Neural progenitor cell (in vitro differentiated cells): ENCODE measurements at places on chromosomes 4 and X.

- H3K4me3 ChIP-seq: no peak overlapping the region
- no peak for DNase-seq
- H3K36me3 ChIP-seq: no peaks in the 10 kb centered on the region
- H3K4me1 ChIP-seq: peaks cover 11% of the 10 kb centered on the region
Observed at GRCh38 chr4:26804925-26805324, 55.7 kb upstream of the STIM2 start.

- peaks cover 20% of the 10 kb centered on the region for H3K27me3 ChIP-seq
- DNase-seq: peak; percentile 67
- H3K27ac ChIP-seq: no peak overlapping the region
- no peaks in the 10 kb centered on the region for H3K36me3 ChIP-seq
- peak overlapping the region; percentile 62 for H3K4me3 ChIP-seq
Observed at GRCh38 chr4:163331629-163332376, 593 bp downstream of the NPY1R start.

GRCh38 chrX:19715711-19716638, 171.4 kb downstream of the SH3KBP1 start:
- H3K4me1 ChIP-seq: no peaks in the 10 kb centered on the region
- DNase-seq: no peak
- no peaks in the 10 kb centered on the region for H3K36me3 ChIP-seq

DNA sequence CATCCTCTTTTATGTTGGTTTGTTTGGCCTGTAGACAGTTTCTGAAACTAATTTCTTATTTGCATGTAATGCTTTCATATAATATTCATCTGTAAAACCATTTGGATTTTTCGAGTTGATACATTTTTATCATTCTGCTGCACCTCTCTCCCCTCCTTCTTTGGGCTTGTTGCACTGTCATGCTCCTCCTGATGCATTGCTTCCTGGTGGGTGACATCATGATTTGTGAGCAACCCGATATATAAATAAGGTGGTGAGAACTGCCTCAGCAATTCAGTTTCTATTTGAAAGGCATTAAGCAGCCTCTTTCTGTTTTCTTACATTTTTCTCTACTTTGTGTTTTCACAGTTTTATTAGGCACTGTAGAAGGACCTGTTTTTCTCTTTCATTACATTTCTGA, 515.7 kb downstream of the RPA4 start:
- H3K4me1 ChIP-seq: peaks cover 10% of the 10 kb centered on the region
- no peak for DNase-seq
- H3K4me3 ChIP-seq: no peak overlapping the region
- no peaks in the 10 kb centered on the region for H3K27me3 ChIP-seq

DNA sequence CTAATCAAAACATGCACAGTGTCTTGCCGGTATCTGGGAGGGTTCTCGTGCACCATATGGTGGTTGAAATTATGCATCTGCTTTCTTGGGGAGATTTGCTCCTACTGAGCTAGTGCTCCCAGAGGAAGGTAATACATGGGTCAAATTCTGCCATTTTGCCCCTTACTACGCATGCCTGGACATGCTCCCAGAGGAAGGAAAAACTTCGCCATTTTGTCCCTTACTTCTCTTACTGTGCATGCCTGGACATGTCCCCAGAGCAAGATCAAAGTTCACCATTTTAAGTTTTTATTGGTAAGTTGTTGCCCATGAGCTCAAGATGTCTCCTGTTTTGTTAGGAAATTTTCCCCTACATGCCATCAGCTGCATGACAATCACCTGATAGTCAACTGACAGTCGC, 252.1 kb upstream of the KLHL4 start:
- no peaks in the 10 kb centered on the region for H3K4me1 ChIP-seq
- no peak for DNase-seq
- no peaks in the 10 kb centered on the region for H3K27me3 ChIP-seq
- H3K36me3 ChIP-seq: no peaks in the 10 kb centered on the region
- no peak overlapping the region for H3K27ac ChIP-seq

DNA sequence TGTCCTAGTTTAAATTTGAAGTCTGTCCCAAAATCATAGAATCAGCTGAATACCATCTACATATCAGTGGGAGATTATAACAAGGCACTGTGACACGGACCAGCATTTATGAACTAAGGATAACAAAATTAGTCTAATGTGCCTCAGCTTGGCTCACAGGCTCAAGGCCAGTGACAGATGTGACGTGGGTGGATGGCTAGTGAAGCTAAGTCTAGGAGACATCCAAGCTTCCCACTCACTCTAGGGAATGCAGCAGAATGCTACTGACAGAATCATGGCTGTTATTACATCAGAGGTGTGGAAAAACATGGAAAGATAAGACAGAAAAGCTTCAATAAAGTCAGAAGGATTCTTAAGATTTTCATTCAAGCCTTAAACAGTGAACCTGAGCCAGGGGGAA, 329.9 kb downstream of the NAF1 start:
- no peaks in the 10 kb centered on the region for H3K4me1 ChIP-seq
- no peaks in the 10 kb centered on the region for H3K27me3 ChIP-seq
- H3K4me3 ChIP-seq: no peak overlapping the region
- DNase-seq: no peak
- H3K36me3 ChIP-seq: no peaks in the 10 kb centered on the region

DNA sequence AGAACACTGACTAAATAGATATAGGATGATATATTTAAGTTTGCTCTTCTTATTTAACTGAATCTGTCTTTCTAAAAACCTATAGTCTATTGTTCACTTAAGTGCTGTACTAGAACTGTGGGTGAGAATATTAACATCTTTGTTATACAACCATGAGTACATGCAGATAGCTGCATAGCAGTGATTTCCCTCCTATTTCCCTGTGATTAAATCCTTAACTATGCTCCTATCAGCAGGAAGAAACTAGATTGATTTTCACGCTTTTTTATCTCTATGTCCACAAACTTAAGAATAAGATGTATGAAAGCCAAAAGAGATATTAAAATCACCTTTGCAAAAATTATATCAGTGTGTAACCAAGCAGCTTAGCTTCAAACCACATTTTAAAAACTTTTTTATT, 11.3 kb upstream of the UGT2A3 start:
- no peaks in the 10 kb centered on the region for H3K27me3 ChIP-seq
- H3K36me3 ChIP-seq: no peaks in the 10 kb centered on the region
- no peak overlapping the region for H3K4me3 ChIP-seq
- no peaks in the 10 kb centered on the region for H3K4me1 ChIP-seq

- no peak for DNase-seq
- H3K36me3 ChIP-seq: no peaks in the 10 kb centered on the region
- no peak overlapping the region for H3K27ac ChIP-seq
- H3K4me1 ChIP-seq: no peaks in the 10 kb centered on the region
- no peaks in the 10 kb centered on the region for H3K27me3 ChIP-seq
Observed at GRCh38 chr4:174053895-174054294, 229.6 kb downstream of the FBXO8 start.

GRCh38 chr4:184825141-184825895, 450 bp downstream of the ACSL1 start:
- peaks cover 3% of the 10 kb centered on the region for H3K4me1 ChIP-seq
- H3K4me3 ChIP-seq: peak overlapping the region; percentile 49
- DNase-seq: no peak
- peaks cover 99% of the 10 kb centered on the region for H3K27me3 ChIP-seq

DNA sequence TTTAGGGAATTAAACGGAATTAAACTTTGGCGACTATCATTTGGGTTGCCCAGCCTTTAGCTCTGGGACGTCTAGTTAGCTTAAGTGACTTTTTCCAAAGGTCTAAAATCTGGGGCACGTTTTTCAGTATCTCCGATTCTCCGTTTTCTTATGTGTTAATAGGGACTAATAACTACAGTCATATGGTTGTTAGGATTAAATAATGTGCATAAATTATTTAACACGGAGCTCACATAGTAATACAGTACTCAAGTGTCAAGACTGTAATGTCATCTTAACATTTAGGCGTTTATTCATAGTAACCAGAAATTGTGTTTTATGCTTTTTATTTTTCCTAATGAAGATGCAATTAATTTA, 466 bp upstream of the CCNA2 start:
- no peak overlapping the region for H3K27ac ChIP-seq
- H3K27me3 ChIP-seq: no peaks in the 10 kb centered on the region
- peak overlapping the region; percentile 92 for H3K4me3 ChIP-seq
- H3K36me3 ChIP-seq: peaks cover 17% of the 10 kb centered on the region
- peaks cover 26% of the 10 kb centered on the region for H3K4me1 ChIP-seq

DNA sequence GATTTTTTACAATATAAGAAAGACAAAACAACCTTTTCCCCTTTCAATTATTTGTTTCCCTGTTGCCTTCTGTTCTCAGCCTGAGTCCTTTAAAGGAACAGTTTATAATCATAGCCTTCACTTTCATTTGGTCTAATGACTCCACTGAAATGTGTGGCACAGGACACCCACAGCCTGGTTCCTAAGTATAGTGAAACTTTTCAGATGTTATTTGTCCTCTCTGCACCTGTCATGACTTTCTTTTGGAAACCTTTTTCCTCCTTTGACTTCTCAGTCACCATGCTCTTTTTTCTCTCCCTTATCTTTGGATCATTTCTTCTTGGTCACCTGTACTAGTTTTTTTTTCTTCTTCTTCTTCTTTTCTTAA, 237.8 kb upstream of the ANXA3 start:
- peaks cover 20% of the 10 kb centered on the region for H3K4me1 ChIP-seq
- no peaks in the 10 kb centered on the region for H3K27me3 ChIP-seq
- H3K4me3 ChIP-seq: no peak overlapping the region
- H3K36me3 ChIP-seq: no peaks in the 10 kb centered on the region
- DNase-seq: no peak

DNA sequence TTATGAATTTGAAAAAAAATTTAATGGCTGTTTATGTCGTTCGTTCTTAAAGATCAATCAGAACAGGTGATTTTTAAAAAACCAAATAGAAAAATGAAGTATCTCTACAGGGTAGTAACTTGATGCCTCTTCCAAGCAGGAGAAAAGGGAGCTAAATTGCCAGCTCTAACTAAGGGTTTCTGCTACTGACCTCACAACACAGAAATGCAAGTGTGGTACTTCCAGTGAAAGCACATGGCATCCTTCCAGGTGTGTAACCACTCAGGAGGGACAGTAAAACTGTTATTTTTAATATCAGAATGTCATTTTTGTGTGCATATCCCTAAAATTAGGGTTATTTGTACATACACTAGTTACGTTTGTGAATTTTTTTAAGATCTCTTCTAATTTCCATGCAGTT, 116.8 kb upstream of the ZCCHC13 start:
- no peak overlapping the region for H3K4me3 ChIP-seq
- DNase-seq: no peak
- H3K4me1 ChIP-seq: no peaks in the 10 kb centered on the region
- no peaks in the 10 kb centered on the region for H3K27me3 ChIP-seq

GRCh38 chrX:140090800-140091124, 125.4 kb upstream of the CXorf66 start:
- H3K27ac ChIP-seq: no peak overlapping the region
- H3K4me3 ChIP-seq: peak overlapping the region; percentile 47
- H3K4me1 ChIP-seq: peaks cover 30% of the 10 kb centered on the region
- no peaks in the 10 kb centered on the region for H3K27me3 ChIP-seq
